ENCODE measurements at places on chromosomes 16 and 17.
A peak's percentile ranks its signal among the peaks of the same experiment; 100 is the strongest.

DNA sequence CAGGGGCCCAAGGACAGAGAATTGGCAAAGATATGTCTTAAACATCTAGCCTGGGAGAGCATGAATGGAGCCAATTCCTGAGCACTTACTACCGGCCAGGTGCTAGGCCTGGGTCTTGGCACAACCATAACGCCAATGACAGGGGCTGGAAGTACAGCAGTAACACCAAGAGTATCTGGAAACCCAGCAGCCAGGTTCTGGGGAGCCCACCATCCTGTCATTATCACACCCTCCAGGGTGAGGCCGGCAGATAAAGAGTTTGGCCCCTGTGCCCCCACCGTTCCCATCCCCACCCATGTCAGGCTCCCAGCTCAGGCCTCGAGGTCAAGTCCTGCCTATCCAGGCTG is 508 bp upstream of the TMC8 start:
- no peak for DNase-seq

- DNase-seq, result no peak
Measured at GRCh38 chr16:12201866-12202265, 225.3 kb downstream of the SNX29 start.

- DNase-seq, result no peak
Measured at GRCh38 chr17:77235370-77235941, 94.7 kb downstream of the SEC14L1 start.

GRCh38 chr17:72296456-72296855 is 175.6 kb downstream of the SOX9 start:
- DNase-seq, result no peak

DNA sequence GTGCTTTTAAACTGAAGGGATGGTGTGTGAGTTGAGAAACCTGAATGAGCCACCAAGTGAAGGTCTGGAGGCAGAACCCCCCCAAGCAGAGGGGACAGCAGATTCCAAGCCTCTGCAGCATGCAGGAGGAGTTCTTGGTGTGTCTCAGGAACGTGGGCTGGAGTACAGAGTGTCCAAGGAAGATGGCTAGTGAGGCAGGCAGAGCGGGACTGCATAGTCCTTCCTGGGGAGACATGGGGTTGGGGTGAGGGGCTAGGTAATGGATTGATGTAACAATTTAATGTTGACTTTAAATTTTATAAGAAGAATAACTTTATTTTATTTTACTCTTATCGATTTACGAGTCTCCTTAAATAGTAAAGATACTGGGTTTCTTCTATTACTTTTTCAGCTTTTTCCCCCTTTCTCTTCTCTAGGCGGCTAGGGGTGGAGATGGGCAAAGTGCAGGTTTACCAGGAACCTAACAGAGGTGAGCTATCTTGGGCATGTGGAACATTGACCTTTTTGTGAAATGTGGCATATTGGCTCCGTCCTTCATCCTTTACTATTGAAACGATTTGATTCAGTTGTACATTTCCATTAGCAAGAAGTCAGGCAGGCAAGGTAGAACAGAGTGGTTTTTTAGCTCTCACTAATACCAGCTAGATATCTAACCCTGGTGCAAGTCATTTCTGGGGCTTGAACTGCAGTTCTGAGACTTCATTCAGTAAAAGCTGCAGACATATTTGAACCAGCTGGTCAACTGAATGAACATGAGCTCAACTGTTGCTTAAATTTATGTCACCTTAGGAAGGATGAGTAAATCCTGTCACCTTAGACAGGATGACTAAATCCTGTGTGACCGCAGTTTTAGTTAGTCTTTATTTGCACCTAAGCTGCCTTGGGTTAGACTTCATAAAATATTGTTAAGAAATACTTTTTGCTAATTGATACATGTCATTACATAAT is 9.2 kb downstream of the PRPSAP2 start:
- DNase-seq, result no peak

GRCh38 chr17:18323007-18323406 is 7.9 kb downstream of the SMCR8 start:
- no peak for DNase-seq

GRCh38 chr17:78219396-78220150 is 5.5 kb downstream of the BIRC5 start:
- no peak for DNase-seq

DNA sequence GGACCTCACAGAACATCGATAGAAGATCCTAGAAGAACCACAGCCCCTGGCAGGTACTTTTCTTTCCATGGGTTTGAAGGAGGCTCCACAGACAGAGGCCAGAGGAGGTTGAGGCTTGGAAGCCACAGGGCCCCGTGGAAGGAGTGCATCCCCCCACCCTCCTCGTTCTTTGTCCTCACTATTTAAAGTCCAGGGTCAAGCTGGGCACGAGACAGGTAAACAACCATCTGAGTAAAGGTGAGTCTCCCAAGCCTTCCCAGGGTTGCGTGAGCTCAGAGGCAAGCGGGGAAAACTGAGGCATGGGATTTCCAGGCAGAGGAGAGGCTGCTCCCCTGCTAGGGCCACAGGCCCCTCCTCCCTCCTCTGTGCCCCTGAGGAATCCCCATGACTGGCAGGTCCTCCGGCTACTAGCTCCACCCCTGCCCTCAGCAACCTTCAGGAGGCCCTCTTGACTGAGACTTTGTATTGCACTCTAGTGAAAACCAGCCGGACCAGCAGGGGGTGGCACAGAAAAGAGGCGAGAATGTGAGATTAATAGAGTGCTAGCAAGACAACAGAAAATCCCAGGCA is 927 bp upstream of the SULT1A2 start:
- no peak for DNase-seq

GRCh38 chr17:65058146-65058545 is 1.6 kb upstream of the GNA13 start:
- DNase-seq, result no peak

DNA sequence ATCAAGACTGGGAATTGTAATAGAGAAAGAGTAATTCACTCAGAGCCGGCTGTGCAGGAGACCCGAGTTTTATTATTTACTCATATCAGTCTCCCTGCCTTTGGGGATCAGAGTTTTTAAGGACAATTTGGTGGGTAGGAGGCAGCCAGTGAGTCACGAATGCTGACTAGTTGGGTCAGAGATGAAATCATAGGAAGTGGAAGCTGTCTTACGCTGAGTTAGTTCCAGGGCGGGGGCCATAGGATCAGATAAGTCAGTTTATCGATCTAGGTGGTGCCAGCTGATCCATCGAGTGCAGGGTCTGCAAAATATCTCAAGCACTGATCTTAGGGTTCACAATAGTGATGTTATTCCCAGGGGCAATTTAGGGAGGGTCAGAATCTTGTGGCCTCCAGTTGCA is 20.2 kb upstream of the GUCY2D start:
- DNase-seq, result no peak

DNA sequence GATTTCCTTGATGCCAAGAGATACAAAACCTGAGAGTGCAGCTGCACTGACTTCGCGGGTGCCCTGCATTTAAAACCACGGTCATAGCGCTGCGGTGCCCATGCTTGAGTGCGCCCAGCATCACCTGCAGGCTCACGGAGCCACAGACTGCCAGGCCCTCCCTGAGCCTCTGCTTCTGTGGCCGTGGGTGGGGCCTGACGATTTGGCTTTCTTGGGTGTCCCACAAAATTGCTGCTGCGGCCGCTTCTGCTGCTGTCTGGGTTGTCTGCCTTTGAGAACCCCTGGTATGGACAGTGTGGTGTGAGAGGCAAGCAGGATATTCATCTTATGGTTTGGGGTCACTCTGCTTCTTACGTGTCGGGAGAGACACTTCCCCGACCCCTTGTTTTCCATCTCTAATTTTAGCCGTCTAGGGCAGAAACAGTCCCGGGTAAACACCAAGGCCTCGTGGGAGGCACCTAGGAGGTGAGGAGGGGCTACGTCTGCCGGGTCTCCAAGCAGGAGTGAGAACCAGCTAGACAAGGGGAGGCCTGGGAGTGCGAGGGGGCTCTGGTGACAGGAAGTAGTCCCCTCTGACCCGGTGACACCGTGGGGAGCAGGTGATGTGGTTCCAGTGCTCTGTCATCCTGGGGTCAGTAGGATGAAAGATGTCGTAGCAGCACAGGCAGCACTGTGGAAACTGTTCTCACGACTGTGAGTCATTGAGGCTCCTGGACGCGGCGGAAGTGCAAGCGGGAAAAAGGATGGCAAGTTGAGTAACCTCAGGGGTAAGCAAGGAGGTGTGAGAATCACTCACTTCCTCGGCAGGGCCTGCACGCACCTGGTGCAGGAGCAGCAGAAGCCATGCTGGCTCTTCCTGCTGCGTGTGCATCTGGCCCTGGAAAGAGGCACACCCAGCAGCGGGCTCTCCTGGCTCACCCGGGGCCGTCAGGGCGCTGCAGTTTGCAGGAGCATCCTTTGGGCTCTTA is 176.3 kb downstream of the RPTOR start:
- peak; percentile 42 for DNase-seq

GRCh38 chr16:78745108-78746019 is 645.9 kb downstream of the WWOX start:
- DNase-seq, result no peak

- DNase-seq, result no peak
Measured at GRCh38 chr17:65876985-65877384, 314.9 kb downstream of the CEP112 start.

DNA sequence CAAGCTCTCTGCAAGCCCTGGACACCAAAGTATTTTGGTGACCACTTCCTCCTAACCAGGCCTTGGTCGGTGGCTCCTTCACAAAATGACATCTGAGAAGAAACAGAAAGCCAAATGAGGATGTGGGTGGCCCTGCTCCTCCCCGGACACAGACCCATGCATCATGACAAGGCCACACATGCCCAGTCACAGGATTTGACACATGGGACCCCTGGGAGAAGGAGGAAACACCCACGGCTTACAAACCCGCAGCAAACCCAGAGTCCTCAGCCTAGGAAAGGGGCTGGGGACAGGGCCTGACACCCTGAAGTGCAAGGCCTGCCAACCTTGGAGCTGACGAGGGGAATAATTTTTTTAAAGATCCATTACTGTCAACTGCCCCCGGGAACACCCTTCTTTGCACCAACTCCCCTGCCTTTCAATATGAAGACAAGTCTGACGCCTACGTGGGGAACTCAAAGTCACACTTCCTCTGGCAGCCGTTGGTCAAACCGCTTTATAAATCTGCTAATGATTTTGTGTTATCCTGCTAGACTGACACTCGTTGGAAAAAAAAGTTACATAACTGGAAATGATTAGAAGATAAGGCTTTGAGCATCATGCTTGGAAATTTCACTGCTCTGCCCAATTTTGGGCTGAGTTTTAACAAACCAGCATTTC is 41.3 kb downstream of the GAS7 start:
- DNase-seq, result no peak

Data from stimulated activated CD8-positive, alpha-beta memory T cell treated with anti-CD3 and anti-CD28 coated beads, Interleukin-2, amount 100 ng/mL, for 48 hours (primary cell).